ENCODE measurements at places on chromosomes 12 and 14.

- DNase-seq, result no peak
Observed at GRCh38 chr12:131041216-131041967, 87.7 kb downstream of the ADGRD1 start.

DNA sequence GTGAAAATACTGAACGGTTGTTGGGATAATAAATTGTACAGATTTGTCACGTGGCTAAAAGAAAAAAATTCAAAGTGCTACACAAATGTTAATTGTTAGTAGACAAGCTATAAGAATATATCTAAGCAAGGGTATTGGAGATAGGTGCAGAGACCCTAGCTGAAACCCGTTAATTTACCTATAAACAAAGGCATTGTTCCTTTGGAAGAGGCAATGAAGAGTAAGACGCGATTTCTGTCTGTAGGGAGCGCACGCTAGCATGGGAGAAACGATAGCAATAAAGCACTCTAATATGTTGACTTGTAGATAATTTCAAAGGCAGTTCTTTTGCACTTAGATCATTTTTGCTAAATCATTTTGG lies 565 bp downstream of the CCDC77 start:
- no peak for DNase-seq

GRCh38 chr12:16796168-16796567 lies 190.2 kb upstream of the LMO3 start:
- no peak for DNase-seq

GRCh38 chr12:107474639-107475539 lies 210.7 kb upstream of the PWP1 start:
- no peak for DNase-seq

DNA sequence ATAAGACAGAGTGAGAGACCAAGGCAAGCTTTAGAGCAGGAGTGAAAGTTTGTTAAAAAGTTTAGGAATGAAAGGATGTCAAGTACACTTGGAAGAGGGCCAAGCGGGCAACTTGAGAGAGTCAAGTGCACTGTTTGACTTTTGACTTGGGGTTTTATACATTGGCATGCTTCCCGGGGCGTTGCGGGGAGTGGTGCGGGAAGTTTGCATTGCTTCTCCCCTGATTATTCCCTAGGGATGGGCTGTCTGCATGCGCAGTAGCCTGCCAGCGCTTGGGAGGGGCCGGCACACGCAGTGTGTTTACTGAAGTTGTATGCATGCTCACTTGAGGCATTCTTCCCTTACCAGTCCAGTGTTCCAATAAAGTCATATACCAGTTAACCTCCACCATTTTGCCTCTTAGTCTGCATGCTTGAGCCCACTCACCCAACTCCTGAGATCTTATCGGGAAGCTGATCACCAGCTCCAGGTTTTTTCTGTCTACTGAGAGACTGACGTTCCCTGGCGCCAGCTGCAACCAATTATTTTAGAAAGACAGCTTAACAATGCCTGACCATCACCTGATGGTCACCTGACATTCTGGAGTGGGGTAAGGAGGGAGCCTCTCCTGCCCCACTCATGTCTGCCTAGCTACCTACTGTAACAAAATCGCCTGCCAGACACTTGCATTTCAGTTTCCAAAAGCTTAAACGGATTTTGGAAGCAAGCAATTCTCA lies 53.2 kb downstream of the DACT1 start:
- DNase-seq, result no peak
